ENCODE measurements at places on chromosomes 11 and 22. TPM values are rescaled to one million over a fixed set of nuclear protein-coding genes. Genes with fewer than 3 reads are reported as not detected.

DNA sequence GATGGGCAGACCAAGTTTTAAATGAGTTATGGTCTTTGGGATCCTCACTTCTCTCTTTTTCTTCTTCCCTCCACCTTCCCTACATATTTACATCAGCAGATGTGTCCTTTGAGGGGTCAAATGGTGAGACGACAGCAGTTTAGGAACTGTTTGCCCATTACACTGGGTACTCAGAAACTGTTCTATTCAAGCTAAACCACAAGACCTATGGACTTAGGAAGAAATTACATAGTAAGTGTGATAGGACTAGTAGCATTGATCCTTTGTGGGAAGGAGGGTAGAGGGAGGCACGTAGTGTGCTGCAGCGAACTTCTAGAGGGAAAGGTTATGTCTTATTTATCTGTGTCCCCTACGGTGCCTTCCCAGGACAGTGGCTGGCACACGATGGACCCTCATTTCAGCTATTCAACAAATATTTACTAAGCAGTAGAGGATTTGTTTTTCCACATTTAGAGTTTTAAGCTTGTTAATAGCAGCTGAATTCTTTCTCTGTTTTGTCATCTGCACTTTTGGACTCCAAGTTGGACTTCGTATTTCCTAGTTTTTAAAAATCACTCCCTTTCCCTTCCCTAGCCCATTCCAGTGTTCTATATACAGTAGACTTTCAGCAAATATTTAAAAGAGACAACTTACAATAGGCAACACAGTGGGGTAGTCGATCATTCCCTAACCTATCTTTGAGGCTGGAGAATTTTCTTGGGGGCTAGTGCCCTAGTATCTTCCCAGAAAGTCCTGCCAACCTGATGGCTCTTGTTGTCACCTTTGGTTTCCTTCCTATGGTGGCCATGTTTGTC is 13.9 kb downstream of the FZD4 start:
- DNase-seq: no peak

Gene OR5B21
- not detected for total RNA-seq

GRCh38 chr11:19912958-19913892 is 200.6 kb downstream of the NAV2 start:
- no peak for DNase-seq

DNA sequence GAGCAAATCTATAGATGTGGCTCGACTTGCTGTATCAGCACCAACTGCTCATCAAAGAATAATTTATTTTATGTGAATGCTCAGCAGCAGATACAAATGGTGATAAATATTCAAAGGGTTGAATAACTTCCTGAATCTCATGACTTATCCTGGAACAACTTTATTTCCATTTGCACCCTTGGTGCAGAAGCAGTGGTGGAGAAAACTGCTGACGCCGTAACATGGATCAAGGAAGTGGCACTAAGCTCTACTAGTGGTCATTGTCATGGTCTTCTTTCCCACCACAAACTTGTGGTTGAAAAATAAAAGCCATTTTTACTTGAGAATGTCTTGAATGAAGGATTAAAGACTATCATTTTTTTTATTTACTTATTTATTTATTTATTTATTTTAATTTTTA is 14.6 kb downstream of the MARK2 start:
- DNase-seq: no peak

DNA sequence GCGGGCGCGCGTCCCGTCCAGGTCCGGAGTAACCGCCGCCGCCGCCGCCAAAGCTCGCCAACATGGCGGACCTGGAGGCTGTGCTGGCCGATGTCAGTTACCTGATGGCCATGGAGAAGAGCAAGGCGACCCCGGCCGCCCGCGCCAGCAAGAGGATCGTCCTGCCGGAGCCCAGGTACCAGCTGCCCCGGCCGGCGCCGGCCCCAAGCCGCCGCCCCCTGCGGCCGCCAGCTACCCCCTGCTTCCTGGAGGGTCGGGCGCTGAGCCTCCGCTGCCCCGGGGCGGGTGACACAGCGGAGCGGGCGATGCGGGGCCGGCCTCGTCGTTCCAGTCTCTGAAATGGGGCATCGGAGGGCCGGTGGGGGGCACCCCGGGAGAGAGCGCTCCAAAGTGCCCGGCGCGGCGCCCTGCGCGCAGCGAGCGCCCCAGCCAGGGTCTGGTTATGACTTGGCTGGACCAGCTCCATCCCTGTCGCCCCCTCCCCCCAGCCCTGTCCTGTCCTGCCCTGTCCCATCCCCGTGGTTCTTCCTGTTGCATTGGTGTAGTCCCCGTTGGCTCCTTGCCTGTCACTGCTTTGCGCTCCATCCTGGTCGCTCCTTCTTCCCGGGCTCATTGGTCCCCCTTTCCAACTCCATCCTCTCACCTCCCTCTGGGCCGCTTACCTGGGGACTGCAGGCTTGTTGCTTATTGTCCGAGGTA is 653 bp downstream of the GRK3 start:
- no peak for DNase-seq

DNA sequence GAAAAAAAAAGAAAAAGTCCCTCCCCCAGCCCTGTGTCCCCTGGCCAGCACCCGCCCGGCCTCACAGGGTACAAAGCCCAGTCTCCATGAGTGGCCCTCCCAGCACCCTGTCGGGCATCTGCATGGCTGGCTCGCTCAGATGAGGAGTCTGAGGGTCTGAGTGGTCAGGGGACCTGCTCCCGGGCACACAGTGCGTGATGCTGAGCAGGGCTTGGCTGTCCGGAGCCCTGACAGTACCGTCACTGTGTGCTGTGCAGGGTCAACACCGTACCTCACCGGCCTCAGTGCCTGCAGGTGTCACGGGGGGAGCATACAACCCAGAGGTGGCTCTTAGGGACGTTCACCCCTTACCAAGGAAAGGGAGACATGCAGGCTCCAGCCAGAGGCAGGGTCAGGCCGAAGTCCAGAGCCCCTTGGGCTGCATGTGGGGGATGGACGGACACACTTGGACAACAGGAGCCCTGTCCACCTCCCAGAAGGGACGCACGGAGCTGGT is 3.6 kb upstream of the PLXNB2 start:
- no peak for DNase-seq

DNA sequence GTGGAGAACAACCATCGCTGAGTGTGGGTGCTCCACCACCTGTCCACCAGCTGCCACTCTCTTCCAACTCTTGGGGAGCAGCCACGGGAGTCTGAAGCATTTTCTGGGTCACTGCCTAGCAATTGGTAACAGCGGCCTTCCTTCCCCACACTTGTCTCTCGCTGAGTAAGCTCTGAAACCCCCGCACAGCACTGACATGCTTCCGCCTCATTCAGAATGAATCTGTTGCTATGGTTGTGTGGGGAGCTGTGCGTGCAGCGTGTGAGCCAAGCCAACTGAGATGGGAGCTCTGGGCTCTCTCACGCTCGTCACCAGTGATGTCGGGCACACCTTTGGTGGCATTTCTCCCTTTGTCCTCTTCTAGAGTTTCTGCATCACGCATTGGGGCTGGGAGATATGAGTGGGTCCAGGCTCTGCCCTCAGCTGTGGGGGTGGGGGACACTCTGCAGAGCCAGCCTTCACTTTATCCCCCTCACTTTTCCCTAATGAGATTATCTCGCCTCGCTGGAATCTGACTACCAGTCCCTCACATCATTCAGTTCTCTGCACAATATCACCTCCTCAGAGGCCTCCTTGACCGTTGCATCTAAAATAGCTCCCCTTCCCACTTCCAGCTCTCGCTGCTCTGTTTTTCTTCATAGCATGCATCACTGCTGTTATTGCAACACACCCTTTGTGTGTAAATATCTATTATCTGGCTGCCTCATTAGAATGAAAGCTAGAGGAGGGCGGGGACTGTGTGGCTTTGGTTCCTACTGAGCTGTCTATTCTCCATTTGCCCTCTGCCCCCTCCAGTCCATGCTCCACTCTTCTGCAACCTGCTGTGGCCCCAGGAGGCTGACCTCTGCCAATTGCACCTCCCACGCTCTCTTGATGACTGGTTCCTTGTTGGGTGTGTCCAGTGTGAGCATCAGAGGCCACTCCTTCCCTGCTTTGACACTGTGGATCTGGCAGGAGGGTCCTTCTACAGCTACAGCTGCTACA is 569.9 kb upstream of the CADM1 start:
- no peak for DNase-seq

Gene ELF5
- total RNA-seq: under 0.01 TPM

DNA sequence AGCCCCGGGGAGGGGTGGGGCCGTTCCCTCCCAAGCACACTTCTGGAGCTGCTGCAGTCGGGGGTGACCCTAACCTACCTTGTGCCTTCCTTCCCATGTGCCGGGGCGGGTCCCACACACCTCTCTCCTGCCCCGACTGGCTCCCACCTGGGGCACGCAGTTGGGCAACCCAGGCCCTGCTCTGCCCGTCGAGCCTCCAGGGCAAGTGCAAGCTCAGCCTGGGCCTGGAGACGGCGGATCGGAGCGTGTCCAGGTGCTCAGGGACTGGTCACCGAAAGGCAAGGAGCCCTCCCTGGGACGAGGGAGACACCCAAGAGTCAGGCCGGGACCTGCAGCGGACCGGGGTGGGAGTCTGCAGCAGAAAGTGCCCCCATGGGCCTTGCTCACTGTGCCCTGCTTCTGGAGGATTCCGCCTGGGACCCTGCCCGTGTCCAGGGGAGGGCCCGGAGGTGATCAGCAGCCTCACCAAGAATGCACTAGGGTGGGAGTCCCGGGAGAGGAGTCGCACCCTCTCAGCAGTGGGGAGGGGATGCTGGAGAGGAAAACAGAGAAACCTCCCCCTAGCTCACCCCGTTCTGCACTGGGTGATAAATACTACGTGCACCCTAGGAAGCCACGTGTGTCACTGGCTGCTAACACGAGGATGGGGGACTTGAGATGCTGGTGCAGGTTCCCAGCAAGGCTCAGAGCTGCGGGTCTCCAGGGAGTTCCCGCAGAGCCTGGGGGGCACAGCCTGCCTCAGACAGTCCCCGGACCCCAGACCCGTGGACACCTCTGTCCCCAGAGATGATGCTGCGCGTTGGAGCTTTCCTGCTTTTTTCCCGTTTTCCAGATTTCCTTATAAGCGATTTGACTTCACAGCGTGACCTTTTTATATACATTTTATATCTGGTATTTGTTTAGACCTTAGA is 5.2 kb upstream of the GATD1 start:
- DNase-seq: no peak

GRCh38 chr22:19955241-19956128 is 13.9 kb upstream of the TXNRD2 start:
- no peak for DNase-seq

- DNase-seq: peak; percentile 73
These were observed 46.5 kb upstream of the CRTAM start for GRCh38 chr11:122791836-122792235.

- DNase-seq: no peak
These were observed 37.6 kb downstream of the TRMU start for GRCh38 chr22:46373159-46373558.

Gene CACNA1I
- under 0.01 TPM for total RNA-seq

DNA sequence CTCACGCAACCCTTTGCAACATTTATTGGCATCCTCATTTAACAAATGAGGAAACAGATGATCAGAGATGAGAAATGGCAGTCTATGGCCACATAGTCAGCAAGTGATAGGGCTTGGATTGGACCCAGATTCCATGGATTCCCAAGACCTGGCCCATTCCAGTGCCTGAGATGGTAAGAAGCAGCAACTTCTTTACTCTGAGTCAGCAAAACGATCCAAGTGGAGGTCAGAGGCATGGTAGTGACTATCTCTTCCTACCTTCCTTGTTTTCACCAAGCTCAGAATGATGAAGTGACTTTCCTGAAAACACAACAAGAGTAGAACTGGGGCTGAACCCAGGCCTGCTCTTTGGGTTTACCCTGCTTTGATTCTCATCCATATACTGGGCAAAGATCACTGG is 293.1 kb downstream of the TENM4 start:
- no peak for DNase-seq

- DNase-seq: peak; percentile 88
These were observed 8.4 kb upstream of the CCKBR start for GRCh38 chr11:6251120-6251733.

Gene SLC17A6
- not detected for total RNA-seq

GRCh38 chr11:126348806-126349582 is 6.5 kb upstream of the ST3GAL4 start:
- DNase-seq: no peak

DNA sequence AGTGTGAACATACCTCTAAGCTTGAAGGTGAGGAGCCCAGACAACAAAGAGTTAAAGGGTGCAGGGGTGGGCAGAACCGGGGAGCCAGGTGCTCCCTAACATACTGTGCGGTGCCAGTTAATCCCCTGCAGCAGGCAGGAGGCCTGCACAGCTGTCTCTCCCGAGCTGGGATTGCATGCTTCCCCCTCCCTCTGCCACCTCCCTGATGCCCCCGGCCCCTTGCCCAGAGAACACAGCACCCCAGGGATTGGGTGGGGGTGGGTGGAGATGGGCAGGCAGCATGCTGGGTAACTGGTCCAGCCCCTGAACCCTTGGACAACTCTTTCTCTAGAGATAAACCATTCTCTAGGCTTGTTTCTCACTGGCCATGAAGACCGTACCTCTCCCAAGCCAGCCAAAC is 67.7 kb upstream of the MYOD1 start:
- no peak for DNase-seq

- DNase-seq: no peak
These were observed 17.4 kb downstream of the LRFN4 start for GRCh38 chr11:66874232-66874631.

GRCh38 chr11:69449320-69450063 is 32.0 kb upstream of the LINC01488 start:
- peak; percentile 76 for DNase-seq

- DNase-seq: no peak
These were observed 590 bp downstream of the NNMT start for GRCh38 chr11:114296605-114297372.

DNA sequence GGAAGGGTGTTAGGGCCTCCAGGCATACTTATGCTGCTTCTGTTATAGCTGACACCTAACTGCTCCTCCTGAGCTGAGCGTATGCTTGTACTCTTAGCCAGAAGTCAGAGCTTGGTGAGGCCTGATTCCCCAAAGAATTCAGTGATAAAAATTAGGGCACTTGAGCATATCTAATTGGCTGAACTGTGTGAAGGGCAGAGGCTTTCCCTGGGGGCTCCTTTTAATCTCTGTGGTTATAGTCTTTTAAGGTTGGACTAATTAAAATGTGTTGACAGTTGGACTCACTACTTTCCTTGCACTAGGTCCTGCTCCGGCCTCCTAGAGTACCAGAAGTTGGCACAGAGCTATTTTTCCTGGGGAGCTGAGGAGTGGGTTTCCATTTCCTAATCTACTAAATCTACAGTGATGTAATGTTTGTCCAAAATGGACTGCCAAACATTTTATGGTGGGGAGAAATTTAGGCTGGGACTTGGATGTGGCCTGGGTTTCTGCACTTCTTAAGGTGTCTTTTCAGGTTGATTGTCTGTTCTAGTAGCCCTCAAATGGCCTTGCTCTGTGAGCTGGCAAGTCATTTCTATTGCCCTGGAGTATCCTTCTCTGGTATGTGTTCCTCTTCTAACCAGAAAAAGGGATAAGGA is 18.4 kb downstream of the STIM1 start:
- no peak for DNase-seq

Gene TTC38
- 28.7 TPM for total RNA-seq

- peak; percentile 52 for DNase-seq
These were observed 18.9 kb upstream of the PISD start for GRCh38 chr22:31680861-31681341.

GRCh38 chr11:65417702-65418430 is 4.7 kb upstream of the NEAT1 start:
- DNase-seq: peak; percentile 72

All from fibroblast of villous mesenchyme (primary cell).